COR-L47 (cell line): ENCODE measurements at places on chromosomes 3 and 15.

- no peak for DNase-seq
These were observed 9.0 kb upstream of the GSK3B start for GRCh38 chr3:120103276-120103675.

GRCh38 chr15:45794712-45795439, 160.0 kb downstream of the SQOR start:
- no peak for DNase-seq

DNA sequence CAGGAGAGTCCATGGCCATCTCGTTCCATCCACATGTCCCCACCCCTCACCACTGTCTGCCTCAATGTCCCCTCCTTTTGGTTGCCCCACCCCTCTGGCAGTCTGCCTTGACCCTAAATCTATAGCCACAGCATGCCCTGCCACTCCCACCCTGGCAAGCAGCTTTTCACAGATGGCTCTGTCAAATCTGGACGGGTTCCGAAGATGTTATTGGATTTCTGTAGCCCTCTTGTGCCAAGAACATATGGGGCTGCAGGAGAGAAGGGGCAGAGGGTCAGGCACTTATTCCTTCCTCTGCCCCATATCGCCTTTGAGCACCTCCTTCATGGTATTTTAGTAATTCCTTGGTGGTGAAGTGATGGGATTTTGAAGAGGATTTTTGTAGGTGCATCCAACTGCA, 57.1 kb downstream of the EPHB1 start:
- no peak for DNase-seq

GRCh38 chr15:42107473-42107872, 13.1 kb upstream of the PLA2G4D start:
- DNase-seq = peak; percentile 94

- no peak for DNase-seq
These were observed 139.2 kb upstream of the MEF2A start for GRCh38 chr15:99426431-99427105.

- no peak for DNase-seq
These were observed 421.0 kb upstream of the RBMS3 start for GRCh38 chr3:28859897-28860296.

DNA sequence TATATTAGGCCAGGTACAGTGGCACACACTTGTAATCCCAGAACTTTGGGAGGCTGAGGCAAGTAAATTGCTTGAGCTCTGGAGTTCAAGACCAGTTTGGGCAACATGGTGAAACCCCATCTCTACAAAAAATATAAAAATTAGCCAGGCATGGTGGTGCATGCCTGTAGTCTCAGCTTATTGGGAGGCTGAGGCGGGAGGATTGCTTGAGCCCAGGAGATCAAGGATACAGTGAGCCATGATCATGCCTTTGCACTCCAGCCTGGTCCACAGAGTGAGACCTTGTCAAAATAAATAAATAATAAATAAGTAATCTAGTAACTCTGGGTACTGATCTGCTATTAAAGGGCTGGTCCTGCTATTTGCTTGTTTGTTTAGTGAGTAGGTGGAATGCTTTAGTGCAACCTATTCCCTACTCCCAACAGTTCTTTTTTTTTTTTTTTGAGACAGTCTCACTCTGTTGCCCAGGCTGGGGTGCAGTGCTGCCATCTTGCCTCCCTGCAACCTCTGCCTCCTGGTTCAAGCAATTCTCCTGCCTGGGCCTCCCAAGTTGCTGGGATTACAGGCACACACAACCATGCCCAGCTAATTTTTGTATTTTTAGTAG, 9.1 kb upstream of the INO80 start:
- DNase-seq = no peak

- DNase-seq = no peak
These were observed 11.1 kb downstream of the UACA start for GRCh38 chr15:70752193-70752635.

DNA sequence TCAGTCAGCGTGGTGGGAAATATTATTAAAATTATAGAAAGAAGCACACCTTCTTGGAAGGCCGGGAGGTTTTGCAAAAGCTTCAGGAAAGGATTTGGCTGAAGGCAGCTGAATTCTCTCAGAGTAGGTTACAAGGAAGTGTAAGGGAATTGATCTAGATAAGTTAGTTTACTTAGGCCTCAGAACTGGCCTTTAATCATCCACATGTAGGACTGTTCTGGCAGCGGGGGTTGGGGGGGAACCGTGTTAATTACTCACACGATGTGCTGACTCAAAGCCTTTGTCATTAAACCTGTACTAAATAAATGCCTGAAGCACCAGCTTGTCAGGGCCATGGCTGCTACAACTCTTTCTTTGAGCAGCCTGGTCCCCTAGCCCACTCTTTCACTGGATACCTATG, 12.8 kb downstream of the ASB14 start:
- DNase-seq = no peak

DNA sequence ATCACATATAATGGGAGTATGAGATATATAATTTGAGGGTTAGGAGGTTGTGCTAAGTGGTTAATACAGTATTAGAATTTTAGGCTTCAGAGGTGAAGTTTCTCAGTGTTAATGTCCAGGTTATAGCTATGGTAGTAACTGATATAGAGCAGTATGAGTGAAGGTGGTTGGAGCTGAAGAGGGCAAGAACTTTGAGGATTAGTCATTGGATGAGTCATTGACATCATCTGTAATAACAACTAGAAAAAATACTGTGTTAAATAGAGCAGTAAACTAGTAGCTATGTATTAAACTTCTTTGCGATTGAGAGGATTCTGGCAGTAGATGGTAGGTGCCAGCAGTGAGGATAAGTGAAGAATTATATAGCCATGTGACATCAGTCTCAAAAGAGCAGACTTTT, 47.5 kb upstream of the EIF3J start:
- DNase-seq = no peak

- no peak for DNase-seq
These were observed 25.0 kb downstream of the MYLK start for GRCh38 chr3:123859177-123859576.

DNA sequence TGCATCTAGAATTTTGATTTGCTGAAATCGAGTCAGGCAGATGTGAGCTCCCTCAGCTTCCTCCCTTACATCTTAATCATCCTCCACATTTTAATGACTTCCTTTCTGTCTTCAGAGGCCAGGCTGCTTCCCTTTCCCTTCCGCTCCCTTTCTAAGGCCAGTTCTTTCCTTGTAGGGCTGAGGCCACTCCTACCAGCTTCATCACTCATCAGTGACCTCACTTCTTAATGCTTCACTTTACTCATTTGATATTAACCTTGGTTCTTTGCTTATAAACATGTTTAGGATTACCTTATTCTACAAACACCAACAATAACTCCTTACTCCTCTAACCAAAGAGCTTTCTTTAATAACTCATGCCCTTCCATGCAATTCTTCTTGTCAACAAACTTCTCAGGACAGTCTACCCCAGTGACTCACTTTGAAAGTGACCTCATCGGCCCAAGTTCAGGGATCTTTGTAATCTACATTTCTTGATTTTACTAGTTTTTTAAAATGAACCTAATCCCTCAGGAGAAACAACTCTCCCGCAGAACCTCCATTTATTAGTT, 23.9 kb downstream of the ILDR1 start:
- DNase-seq = no peak

- no peak for DNase-seq
These were observed 2.2 kb downstream of the PTPRG start for GRCh38 chr3:61563313-61564271.

GRCh38 chr15:33115191-33115861, 79.2 kb downstream of the FMN1 start:
- DNase-seq = peak; percentile 12

DNA sequence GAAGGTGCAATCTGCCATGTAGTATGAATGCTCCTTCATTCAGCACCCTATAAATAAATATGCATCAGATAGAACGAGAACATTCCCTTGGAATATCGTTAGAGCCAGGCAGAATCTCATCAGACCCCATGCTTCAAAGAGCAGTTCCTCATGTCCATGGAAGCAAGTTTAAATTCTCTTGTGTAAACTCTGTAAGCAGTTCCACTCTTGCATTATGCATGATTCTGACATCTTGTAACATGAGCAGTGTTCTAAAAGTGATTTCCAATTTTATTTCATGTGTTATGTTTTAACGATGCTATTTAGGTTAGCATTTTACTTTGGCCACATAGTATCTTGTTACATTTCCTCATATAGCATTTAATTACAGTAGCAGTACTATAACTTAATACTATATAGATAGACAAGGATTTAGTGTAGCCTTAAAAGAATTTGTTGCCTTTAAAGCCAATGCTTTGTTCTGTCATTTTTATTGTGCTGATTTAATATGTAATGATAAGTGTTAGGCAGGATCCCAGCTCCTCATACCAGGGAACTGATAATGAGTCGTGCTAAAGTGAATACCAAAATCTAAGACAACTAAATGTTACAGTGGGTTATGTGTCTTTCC, 161.2 kb upstream of the NECTIN3 start:
- DNase-seq = no peak

DNA sequence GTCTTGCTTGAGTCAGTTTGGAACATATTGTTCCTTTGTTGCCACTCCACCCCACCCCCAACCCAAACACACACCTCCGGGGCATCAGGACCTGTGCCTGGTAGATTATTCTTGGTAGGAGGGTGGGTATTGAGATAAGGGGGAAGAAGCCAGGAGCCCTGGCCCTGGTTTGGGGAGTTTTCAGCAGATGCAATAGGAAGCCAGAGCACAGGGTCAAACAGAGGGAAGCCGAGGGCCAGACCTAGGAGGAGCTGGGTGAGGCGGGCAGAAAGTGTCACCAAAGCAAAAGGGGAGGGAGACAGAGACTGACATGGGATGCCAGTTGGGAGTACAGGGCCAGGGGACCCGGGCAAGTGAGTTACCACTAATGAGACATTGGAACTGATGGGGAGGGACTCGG, 163.1 kb downstream of the RPLP1 start:
- DNase-seq = no peak
